ENCODE measurements at places on chromosomes 7 and 10.

- DNase-seq: no peak
Measured at GRCh38 chr10:35460852-35461460, 124.6 kb downstream of the CCNY start.

DNA sequence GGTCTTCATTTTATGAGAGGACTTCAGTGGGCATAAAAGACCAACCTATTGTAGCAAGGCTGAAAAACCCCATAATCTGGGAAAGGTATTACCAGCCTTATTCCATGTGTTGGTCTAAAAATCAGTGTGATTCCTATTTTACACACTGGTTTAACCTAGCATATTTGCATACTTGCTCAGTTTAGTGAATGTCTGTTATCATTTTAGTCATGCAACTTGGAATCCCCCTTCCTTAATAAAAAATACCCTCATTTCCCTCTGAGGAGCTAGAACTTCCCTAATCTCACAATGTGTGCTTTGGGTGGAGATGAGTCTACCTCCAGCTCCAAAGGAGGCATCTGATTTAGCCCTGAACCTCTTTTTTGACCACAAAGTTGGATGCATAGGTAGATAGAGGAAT lies 312.8 kb upstream of the SORCS1 start:
- DNase-seq: no peak

DNA sequence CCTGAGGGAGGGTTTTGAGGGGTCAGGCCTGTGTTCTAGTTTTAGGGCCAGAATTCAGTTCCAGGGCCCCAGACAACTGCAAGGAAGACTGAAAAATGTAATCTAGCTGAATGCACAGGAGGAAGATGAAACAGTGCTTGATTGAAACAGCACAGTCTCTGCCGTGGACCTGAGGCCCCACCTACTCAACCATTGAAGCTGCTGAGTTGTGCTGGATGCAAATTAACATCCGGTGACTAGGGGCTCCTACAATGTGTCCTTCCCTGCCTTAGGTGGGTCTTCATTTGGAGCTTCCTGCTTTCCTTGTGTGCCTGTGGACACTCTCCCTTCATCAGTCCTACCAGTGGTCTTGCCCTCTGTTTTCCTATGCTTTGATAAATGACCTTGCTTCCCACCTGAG lies 5.7 kb downstream of the GLRX3 start:
- DNase-seq: no peak

- no peak for DNase-seq
Measured at GRCh38 chr7:92242972-92243371, 2.7 kb downstream of the KRIT1 start.

- no peak for DNase-seq
Measured at GRCh38 chr10:70898687-70899086, 10.3 kb upstream of the PCBD1 start.

DNA sequence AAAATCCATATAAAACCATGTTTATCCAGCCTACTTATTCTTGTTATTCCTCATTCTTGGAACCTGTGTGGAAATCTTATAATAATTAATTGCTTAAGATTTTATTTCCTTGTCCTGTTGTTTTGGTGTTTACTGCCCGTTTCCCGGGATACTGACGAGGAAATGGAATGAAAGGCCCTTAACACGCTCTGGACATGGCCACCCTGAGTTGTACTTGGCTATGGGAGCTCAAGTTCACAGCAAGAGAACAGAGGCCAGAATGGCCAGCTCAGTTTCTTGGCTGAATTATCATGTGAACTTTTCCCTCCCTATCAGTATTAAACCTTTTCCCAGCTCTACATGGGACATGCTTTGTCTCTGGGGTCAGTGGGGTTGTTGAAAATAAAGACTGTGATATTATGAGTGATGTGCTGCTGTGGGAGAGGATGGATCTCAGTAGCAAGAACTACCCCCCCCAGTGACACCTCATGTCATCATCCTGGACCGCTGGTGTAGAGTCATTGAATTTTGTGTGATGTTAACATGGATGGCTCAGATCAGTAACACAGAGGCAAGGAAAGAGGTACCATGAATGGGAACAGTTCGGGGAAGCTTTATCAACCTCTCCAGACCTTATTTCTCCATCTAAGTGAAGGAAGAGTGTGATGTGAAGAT lies 87.0 kb upstream of the IGFBP3 start:
- no peak for DNase-seq

GRCh38 chr7:66913118-66914037 lies 7.6 kb upstream of the TMEM248 start:
- no peak for DNase-seq

DNA sequence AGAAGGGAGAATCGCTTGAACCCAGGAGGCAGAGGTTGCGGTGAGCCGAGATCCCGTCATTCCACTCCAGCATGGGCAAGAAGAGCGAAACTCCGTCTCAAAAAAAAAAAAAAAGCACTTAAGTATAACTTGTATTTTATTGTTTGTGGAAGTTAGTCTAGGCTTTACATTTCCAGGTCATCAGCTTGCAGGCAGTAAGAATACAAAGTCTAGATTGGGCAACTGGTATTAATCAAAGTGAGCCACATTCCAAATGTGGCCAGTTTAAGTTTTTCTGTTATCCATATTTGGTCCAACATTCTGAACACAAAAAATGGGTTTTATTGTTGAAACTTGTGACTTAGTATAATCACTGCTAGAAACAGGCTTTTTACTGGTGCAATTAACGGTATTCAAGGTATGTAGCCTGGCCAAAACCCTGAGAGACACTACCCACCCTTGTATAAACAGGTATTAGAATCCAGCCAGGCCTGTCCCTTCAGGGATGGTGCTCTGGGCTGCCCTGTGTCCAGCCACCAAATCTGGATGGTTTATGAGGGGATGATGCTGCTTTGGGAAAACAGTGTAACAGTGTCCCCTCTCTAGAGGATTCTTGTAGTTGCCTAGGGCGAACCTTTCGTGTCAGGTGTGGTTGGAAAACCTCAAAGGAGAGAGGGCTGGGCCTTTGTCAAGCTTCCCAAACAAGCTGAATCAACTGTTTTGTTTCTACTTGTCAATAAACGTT lies 122.1 kb upstream of the EFCAB10 start:
- DNase-seq: no peak

- no peak for DNase-seq
Measured at GRCh38 chr10:6926971-6927370, 346.9 kb upstream of the PRKCQ start.

DNA sequence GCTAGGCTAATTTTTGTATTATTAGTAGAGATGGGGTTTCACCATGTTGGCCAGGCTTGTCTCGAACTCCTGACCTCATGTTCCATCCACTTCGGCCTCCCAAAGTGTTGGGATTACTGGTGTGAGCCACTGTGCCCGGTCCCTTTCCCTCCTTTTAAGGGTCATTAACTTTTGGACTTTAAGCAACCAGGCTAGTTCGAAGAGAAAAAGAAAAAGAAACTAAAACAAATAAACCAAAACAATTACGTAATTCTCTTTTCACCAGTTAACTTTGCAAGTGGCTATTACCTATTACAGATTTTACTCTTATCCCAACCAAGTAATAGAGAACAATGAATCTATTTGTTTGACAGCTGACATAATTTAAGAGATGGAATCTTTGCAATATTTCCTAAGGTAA lies 72.8 kb upstream of the SEMA3C start:
- DNase-seq: no peak

- DNase-seq: no peak
Measured at GRCh38 chr7:30251708-30252329, 32.6 kb upstream of the ZNRF2 start.

GRCh38 chr7:81761031-81761430 lies 8.8 kb downstream of the HGF start:
- no peak for DNase-seq

DNA sequence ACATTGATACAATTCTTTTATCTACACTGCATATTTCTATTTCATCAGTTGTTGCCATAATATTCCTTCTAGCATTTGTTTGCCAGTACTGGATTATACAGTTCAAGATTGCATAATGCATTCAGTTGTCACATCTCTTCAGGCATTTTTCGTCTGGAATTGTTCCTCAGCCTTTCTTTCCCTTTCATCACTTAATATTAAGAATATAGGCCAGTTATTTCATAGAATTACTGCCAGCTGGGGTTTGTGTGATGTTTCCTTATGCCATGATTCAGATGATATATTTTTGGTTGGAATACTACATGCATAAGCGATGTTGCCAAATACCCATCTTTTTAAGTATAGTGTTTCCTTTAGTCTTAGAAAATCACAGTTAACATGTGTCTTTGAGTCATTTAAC lies 20.8 kb downstream of the KIFBP start:
- DNase-seq: no peak

- DNase-seq: no peak
Measured at GRCh38 chr7:133936074-133936473, 191.1 kb upstream of the LRGUK start.

- DNase-seq: no peak
Measured at GRCh38 chr10:63421591-63421990, 44.2 kb downstream of the JMJD1C start.

GRCh38 chr10:8563478-8563877 lies 509.0 kb downstream of the GATA3 start:
- no peak for DNase-seq

- no peak for DNase-seq
Measured at GRCh38 chr10:80075781-80076180, 2.7 kb upstream of the TMEM254 start.

DNA sequence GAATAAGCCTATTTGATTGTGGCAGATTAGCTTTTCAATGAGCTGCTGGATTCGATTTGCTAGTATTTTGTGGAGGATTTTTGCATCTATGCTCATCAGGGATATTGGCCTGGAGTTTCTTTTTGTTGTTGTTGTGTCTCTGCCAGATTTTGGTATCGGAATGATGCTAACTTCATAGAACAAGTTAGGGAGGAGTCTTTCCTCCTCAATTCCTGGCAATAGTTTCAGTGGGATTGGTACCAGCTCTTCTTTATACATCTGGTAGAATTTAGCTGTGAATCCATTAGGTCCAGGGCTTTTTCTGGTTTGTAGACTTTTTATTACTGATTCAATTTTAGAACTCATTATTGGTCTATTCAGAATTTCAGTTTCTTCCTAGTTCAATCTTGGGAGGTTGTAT lies 43.4 kb upstream of the KLF14 start:
- DNase-seq: no peak

- peak; percentile 70 for DNase-seq
Measured at GRCh38 chr7:93228302-93228701, 2.0 kb upstream of the HEPACAM2 start.

GRCh38 chr10:118927321-118927720 lies 102.2 kb upstream of the NANOS1 start:
- no peak for DNase-seq

- peak; percentile 86 for DNase-seq
Measured at GRCh38 chr7:17405786-17406185, 107.3 kb downstream of the AHR start.

GRCh38 chr10:73888514-73888913 lies 14.2 kb upstream of the CAMK2G start:
- no peak for DNase-seq

DNA sequence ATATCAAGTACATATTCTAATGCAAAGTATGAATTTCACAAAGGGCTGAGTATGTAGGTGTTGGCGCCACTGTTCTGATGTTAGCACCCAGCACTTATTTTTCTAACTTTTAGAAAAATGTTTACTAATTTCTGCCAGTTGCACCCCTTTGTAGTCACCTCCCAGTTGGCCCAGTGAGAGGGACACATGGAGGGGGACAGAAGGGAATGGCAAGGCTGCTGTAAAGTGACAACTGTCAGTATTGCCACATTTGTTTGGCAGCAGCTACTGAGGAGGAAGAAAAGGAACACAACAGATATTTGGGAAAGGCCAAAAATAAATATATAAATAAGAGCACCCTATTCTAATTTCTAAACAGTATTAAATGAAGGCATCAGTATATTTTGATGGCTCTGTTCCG lies 57.3 kb downstream of the ANK3 start:
- DNase-seq: no peak

DNA sequence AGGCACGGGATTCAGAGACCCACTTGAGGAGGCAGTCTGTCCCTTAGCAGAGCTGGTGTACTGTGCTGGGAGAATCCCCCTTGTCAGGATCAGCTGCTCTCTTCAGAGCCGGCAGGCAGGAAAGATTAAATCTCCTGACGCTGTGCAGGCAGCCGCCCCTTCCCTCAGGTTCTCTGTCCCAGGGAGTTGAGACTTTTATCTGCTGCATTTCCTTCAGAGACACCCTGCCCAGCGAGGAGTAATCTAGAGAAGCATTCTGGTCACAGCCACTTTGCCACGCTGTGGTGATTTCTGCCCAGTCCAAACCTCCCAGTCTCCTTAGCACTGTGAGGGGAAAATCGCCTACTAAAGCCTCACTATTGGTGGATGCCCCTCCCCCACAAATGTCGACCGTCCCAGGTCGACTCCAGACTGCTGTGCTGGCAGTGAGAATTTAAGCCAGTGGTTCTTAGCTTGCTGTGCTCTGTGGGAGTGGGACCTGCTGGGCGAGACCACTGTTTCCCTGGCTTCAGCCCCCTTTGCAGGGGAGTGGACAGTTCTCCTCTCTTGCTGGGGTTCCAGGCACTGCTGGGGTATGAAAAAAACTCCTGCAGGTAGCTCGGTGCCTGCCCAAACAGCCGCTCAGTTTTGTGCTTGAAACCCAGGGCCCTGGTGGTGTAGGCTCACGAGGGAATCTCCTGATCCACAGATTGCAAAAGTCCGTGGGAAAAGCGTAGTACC lies 265.4 kb downstream of the ZWINT start:
- DNase-seq: no peak

DNA sequence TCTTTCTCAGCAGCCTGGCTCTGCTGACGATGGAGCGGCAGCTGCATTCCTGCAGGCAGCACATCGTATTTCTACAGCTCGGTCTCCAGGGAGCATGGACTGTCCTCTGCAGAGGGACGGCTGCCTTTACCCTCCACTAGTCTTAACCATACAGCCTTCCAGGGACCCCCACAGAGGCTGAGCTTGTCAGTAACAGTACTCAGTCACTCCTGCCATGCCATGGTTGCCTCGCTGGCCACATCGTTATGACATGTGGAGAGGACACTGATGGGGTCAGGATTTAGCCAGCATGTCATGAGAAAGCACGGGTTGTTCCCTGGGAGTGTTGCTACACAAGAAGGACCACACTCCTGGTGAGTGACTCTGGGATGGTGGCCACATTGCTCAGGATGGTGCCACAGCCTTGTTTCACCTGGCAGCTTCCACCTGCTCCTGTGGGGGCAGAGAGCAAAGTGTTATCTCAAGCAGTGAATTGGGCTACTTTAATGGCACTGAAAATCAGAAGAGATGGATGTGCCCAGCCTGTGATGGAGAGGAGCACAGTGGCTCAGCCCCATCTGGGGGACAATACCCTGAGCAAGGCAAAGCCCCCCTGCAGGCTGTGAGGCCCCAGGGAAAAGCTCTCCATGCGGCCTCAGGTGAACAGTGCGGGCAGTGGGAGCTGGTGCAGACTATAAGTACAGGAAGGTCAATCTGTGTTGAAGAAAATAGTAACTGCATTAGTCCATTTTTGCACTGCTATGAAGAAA lies 443.9 kb downstream of the TCERG1L start:
- no peak for DNase-seq

GRCh38 chr10:58998924-58999713 lies 177.3 kb upstream of the PHYHIPL start:
- DNase-seq: no peak

- DNase-seq: peak; percentile 21
Measured at GRCh38 chr10:77301305-77301730, 336.3 kb downstream of the KCNMA1 start.
